T1000 (cell line): ENCODE measurements at places on chromosomes 5 and 9.

DNA sequence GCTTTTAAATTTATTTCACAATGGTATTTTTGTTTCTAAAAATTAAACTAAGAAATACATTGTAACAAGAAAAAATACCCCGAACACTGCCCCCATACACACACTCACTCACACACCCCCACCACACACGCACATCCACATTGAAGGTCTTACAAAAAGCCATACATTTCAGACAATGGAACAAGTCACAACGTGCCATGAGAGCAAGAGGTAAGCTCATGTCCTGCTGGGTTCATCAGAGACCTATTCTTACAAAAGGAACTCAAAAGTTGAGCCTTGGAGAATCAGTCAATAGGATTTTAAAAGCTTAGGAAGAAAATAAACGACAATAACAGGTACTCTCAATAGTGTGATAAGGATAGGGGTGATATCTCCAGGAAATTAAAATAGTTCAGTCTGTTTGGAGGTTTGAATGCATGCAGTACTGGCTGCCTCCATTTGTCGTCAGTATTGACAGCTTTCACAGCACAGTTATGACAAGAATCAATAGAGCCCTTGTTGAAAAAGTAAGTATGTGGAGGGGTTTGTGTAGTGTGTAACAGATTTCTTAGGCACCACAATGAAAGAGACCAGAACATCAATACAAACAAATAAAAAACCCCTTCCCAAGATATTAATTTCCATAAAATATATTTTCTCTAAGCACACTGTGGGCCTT is 1826.2 kb upstream of the CDH6 start:
- DNase-seq, result no peak

- DNase-seq, result no peak
These were observed 273.9 kb downstream of the ARHGEF28 start for GRCh38 chr5:73899916-73900315.

GRCh38 chr5:95915999-95916686 is 45.5 kb downstream of the ELL2 start:
- DNase-seq, result no peak

DNA sequence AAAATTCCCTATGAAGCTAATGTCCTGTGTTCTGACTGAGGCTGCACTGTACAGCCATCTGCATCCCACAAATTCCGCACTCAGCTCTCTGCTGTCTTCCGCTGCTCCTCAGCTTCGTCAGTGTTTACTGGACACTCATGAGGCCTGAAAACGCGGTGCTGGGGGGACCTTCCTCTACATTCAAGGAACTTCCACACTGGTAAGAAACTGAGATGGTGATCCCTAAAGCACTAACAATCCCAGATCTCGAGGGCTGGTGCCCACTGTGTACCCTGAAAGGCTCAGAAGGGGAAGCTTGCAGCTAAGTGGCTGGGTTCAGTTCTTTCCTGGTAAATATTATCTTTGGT is 117.9 kb downstream of the NRG2 start:
- no peak for DNase-seq

DNA sequence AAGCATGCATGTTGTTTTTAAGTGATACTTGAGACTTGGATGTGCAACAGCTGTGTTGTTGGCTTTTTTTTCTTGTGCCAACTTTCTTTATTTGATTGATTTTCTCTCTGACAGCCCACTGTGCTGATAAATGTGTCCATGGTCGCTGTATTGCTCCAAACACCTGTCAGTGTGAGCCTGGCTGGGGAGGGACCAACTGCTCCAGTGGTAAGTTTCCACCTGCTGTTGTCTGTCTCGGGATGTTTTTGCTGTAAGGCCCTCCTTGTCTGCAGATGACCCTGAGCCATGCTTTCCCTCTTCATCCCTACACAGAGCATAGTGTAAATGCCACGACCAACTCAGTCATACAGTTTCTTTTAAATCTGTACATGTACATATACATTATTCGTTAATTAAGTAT is 79.2 kb downstream of the MEGF10 start:
- DNase-seq, result no peak

DNA sequence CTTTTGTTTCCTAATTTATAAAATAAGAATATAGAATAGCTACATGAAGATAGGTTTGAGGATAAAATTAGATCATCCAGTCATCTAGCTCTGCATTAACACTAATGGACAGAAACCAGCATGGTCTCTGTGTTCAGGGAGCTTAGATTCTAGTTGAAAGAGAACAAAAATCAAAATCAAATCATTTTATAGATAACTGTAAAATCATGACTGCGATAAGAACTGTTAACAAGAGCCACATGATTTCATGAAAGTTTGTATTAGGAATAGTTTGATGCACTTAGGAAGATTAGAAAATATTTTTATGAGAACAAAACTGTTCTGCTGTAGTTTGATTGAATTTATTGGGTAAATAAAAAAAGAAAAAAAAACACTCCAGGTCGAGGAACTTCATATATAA is 1074.7 kb downstream of the MAT2B start:
- no peak for DNase-seq

DNA sequence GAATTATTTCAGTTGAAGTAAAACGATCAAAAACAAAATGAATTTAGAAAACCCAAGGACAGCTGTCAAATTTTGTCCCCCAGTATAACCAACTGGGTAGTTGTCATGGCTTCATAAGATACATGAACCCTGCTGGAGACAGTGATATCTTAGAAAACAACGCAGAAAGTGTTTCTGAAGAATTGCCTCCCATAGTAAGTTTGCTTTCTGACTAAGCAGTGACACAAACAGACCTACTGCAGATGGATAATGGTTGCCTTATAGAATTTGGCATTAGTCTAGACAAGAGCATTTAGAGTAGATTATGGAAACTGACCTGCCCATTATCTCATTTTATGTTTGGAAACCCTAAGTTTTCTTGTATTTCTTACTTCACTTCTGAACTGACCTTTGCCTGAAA is 187.7 kb upstream of the KCNN2 start:
- DNase-seq, result no peak

DNA sequence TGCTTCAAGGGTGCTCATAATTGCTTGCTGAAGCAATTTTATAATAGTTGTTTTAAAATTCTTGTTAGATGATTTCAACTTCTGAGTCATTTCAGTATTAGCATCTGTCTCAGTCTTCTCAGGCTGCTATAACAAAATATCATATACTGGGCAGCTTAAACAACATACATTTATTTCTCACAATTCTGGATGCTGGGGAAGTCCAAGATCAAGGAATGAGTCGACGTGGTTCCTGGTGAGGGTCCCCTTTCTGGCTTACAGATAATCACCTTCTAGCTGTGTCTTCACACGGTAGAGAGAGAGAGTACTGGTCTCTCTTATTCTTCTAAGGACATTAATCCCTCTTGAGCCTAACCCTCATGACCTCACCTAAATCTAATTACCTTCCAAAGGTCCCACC is 160.4 kb downstream of the SIL1 start:
- DNase-seq, result no peak

DNA sequence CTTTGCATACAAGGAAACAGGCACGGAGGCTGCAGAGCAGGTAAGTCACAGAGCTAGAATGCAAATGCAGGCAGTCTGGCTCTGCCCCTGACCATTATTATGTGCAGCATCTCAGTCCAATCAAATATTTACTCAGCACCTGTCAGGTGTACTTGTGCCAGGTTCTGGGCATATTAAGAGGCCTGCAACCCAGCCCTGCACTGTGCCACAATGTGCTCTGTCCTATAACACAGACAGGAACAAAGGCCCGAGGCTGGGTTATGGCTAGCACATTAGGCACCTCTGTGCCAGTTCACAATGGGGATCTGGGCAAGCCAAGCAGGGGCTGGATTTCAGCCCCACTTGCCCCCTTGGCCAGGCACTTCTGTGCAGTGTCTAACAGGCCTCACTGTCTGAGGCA is 14.0 kb downstream of the ARL15 start:
- no peak for DNase-seq

GRCh38 chr9:25716220-25716872 is 38.1 kb upstream of the TUSC1 start:
- DNase-seq, result no peak

- DNase-seq, result no peak
These were observed 169.1 kb upstream of the CDH18 start for GRCh38 chr5:20157089-20157488.

DNA sequence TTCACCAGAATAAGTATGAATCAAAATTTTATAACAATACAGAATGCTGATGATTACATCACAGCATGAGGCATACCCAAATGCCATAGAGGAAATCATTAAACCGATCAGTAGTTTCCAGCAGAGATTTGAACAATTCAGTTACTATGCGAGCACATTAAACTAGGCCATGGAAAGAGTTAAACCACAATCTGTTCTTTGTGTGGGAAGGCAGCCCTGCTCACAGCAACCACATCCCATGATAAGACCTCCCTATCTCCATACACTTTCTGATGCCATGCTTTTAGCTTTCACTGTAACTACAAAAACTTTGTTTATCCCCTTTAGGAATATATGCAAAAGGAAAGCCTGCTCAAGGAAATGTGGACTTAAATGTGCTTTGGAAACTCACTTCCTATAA is 4.5 kb downstream of the NFIB start:
- no peak for DNase-seq

GRCh38 chr5:73188764-73189531 is 16.0 kb downstream of the TMEM174 start:
- DNase-seq, result no peak

GRCh38 chr5:7415123-7415522 is 19.2 kb downstream of the ADCY2 start:
- no peak for DNase-seq
